ENCODE measurements at places on chromosomes 2 and 18.

GRCh38 chr2:109375656-109376055, 238.1 kb downstream of the SEPTIN10 start:
- DNase-seq: no peak

DNA sequence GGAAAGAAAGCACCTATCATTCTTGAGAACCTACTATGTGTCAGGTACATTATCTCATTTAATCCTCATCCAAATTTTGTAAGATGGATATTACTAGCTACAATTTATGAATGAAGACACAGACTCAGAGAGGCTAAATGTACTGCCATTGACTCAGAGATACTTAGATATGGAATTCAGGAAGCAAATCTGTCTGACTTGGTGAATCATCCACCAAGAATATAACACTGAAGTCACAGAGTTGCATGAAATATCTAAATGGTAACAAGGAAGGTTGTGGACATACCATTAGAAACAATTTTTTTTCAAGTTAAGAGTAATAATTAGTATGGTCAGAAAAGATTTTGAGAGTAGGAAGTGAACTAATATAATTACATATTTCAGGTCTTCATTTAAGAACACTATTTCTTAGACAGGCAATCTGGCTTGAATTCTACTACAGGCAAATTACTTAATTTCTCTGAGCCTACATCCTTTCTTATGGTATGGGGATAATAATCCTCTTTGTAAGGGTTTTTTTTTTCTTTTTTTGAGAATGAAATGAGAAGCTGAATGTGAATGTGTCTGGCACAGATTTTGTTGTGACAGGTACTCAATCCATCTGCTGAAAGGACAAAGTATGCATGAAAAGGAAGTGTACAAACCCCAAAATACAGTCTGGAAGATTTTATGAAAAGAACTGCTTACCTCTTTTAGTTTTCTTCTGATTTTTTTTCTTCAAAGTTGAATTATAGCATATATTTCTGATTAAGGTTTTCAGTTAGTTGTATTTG, 14.8 kb upstream of the C2orf66 start:
- peak; percentile 31 for DNase-seq

- DNase-seq: no peak
Measured at GRCh38 chr2:8539743-8540551, 141.9 kb upstream of the ID2 start.

DNA sequence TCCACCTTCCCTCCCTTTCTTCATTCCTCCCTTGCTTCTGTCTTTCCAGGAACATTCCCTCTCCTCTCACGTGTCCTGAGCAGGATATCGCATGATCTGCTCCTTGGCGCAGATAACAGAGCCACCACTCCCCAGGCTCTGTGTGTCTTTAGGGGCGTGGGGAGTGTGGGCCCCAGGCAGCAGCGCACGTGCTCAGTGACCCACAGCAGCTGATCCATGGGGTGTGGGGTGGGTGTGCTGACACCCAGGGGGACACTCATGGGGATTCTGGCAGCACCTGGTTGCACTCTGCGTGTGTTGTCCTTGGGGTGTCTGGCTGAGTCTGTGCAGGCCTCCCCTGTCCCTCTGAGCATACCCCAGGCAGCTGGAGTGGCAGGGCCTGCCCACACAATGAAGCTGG, 9.9 kb upstream of the FOSL2 start:
- DNase-seq: no peak

DNA sequence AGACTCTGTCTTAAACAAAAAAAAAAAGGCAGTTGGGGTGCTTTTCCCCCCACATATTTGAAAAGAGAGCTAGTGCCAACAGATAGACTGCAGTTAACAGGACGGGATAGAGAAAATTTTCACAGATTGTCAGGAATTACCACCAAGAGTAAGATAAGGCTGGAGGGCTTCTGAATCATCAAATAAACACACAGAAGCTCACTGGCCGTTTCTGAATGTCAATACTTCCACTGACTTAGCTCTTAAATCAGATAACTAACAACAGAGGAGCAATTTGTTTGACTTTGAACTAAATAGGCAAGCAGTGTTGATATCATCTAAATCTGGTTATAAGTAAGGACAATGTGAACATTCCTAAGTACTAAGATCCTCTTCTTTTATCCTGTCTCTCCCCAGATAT, 34.7 kb downstream of the PIEZO2 start:
- no peak for DNase-seq

GRCh38 chr18:50142441-50143120, 52.4 kb downstream of the MYO5B start:
- no peak for DNase-seq

DNA sequence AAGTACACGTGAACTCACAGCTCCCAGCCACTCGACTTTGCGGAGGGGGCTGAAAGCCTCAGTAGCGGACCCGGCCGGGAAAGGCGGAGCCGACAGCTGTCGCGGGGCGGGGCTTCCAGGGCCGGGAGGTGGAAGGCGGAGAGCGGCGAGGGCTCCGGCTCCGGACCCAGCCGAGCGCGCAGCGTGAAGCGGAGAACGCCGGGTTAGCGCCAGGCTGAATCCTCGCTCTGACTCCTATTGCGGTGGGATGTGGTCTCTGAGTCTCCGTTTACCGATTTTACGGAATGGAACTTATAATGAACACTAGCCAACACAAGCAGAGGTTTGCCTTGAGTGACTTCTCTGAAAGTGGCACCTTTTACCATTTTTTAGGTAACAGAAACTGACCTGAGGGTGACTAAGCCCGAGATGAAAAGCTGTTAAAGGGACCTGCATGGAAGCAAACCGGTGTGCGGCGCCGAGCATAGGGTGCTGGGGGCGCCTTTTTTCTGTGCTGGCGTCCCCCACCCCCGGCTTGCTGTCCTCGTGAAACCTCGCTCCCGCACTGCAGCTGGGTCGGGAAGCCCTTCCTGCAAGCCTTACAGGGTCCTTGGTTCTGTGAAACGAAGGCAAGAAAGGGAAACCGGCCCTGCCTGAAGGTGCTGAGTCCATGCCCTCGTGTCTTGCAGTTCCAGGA, 72.9 kb downstream of the EN1 start:
- DNase-seq: no peak

Data from fibroblast of the conjunctiva (primary cell).